GM12891 (cell line): ENCODE measurements at places on chromosomes 7 and 10.

DNA sequence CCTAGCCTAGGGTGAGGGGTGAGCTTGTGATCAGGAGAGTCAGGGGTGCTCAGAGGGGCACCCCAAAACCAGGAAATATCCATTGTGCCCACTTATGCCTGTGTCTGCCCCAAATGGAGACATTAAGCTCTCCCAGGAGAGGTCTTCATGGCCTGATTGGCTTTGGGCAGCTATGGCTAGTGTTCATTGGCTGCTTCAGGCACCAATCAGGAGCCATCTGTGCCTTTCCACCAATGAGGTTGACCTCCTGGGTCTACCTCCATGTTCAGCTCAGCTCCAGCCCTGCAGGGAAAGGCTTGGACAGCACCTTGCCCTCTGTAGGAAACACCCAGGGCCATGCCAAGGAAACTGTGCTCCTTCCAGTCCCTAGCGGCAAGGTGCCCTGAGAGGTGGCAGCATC is 23.9 kb upstream of the HSPB1 start:
- no peak for DNase-seq

- DNase-seq, result no peak
Measured at GRCh38 chr10:78745441-78745840, 323.3 kb upstream of the ZMIZ1 start.

GRCh38 chr7:4154882-4155535 is 527.1 kb upstream of the FOXK1 start:
- no peak for DNase-seq

DNA sequence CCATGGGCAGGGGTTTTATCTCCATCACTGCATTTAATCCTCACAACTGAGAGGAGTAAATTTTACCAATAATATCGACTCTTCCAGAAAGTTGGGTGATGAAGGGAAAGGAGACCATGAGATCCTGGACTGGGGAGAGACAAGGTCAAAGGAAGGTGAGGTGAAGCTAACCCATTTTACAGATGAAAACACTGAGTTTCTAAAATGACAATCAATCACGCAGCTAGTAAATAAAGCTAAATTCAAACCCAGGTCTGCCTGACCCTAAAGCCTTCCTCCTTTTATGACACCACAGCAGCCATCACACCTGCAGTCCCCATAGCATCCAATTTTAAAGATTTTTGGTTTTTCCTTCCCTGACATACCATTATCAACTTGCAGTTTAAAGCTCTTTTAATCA is 64.0 kb upstream of the SLF2 start:
- no peak for DNase-seq

DNA sequence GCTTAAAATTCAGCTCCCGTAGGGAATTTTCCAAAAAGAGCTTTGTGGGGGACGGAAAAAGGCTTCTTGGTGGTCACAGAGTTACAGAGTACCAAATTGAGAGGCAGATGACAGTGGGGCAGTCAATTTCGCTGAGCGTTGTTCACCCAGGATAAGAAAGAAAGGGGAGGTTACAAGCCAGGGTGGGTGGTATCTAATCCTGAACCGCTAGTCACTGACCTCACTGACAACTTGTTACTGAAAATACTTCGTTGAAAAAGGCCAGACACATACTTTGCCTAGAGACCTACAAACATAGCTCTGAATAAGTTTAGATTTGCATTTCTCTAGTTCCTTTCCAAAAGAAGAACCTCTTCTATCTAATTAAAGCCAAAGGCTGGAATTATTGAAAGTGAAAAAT is at the start of gene CTNNA3:
Gene CTNNA3, minus strand, starts transcription at position 167 of the 400 bp plus-strand sequence.
- DNase-seq, result no peak

- no peak for DNase-seq
Measured at GRCh38 chr10:71278691-71279588, 40.1 kb upstream of the SLC29A3 start.

DNA sequence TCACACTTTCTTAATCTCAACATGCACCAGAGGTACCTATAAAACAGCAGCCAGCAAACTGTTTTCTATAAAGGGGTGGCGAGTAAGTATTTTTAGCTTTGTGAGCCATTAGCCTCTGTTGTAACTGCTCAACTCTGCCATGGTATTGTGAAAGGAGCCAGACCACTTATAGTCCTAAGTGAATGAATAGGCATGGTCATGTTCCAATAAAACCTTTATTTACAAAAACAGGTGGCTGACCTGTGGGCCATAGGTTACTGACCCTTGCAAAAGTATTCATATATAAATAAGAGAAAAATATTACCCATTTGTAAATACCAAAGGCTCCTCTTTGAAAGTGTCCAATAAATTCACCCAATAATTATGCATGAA is 50.3 kb downstream of the ICA1 start:
- no peak for DNase-seq

DNA sequence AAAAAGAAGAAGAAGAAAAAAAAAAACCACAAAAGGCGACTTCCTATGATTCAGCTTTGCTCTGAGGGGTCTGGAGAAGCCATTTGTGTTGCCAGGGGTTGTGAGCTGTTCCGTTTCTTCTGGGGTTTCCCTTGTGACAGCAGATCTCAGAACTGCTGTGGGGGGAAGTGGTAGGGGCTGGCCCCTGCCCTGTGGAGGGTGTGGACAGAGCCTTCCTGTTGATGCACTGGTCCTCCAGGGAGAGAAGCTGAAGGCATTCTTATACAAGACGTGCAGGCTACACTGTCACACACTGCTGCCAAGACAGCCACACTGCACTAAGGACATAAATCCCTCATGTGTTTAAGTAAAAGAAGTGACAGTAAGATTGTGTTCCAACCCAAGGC is 17.3 kb upstream of the CSGALNACT2 start:
- DNase-seq, result peak; percentile 78

- DNase-seq, result peak; percentile 75
Measured at GRCh38 chr10:132229834-132230556, 43.2 kb downstream of the DPYSL4 start.

GRCh38 chr7:98229991-98230745 is 18.9 kb downstream of the BHLHA15 start:
- DNase-seq, result no peak

DNA sequence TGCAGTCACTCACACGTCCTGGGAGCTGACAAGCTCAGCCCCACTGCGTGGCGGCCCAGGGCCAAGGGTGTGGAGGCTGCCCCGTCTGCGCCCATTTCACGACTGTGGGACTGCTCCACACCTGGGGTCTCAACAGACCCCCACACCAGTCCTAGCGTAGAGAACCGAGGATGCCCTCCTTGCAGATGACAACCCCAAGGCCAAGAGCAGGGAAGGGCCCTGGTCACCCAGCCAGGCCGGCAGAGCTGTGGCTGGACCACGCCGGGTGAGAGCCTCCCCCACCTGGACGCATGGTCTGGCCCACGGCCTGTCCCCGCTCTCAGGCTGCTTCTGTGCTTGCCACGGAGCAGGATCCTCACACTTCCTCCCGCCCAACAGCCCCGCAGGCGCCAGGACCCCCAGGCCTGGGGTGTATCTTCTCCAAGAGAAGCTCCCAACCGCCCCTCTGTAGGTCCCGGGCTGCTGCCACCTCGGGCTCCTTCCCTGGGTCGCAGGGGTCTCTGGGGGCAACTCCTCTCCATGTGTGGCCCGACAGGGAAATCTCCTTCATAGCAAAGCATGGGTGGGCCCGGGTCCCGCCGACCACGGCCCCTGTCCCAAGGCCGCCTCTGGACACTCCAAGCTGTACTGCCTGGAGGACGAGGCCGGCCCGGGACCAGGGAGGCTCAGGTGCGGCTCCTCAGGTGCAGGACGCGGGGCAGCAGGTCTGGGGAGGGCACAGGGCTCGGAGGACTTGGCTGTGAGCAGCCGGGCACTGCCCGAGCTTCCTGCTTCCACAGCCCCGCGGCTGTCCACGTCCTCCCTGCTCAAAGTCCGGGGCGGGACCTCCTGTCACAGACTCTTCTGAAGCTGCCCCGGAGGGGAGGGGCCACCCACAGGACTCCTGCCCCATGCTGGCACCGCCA is 88.8 kb downstream of the FOXL3 start:
- no peak for DNase-seq

DNA sequence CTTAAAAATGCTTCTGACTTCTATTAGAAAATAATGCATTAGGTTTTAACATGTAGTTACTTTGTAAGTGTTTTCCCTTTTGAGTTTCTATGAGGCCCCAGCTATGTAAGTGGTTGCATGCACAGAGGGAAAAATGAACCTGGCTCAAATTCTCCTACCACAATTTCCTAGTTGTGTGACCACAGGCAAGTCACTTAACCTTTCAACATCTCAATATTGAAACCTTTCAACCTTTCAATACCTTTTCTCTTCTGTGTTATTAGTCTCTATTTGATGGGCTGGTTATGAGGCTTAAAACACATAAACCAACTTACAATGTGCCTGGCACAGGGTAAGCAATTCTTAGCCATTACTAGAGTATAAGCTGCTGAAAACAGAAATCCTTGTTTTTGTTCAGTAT is 203.0 kb downstream of the KCND2 start:
- no peak for DNase-seq
